GM23248 (cell line): ENCODE measurements at places on chromosomes 3 and 15. TPM values are rescaled to one million over a fixed set of nuclear protein-coding genes. Genes with fewer than 3 reads are reported as not detected.

DNA sequence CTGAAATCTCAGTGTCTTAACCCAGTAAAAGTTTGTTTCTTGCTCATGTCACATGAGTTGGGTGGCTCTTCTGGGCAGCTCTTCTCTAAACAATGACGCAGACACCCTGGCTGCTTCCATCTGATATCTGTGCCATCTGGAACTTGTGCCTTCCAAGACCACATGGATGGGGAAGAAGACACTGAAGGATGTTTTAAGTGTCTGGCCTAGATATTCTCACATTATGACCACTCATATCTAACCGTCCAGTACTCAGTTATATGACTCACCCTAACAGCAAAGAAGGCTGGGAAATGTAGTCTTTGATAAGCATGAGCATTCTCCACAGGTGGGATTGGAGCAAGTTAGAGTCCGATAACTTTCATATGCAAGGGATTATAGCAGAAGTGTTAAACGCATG, 66.4 kb downstream of the RYR3 start:
- no peak for DNase-seq

GRCh38 chr3:194718079-194718478, 32.4 kb downstream of the FAM43A start:
- DNase-seq: no peak

Gene UROC1
- not detected in 2 replicates for total RNA-seq

DNA sequence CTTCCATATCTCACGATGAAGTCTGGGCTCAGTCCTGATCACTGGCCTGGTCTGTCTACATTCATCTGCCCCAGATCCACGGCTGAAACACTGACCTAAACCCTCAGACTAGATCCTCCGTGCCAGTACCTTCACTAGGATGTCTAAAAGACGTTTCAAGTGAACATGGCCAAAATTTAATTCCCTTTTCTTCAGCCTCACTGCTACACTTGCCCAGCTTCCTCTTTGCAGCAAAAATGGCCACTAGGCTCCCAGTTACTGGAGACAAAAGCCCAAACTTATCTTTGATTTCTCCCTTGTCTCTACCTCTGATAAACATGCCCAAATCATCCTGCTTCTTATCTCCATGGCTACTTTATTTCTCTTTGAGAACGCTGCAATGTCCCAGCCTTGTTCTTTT, 1.7 kb downstream of the RASSF1 start:
- DNase-seq: peak; percentile 40

GRCh38 chr15:68706931-68707330, 113.8 kb downstream of the ANP32A start:
- DNase-seq: no peak

DNA sequence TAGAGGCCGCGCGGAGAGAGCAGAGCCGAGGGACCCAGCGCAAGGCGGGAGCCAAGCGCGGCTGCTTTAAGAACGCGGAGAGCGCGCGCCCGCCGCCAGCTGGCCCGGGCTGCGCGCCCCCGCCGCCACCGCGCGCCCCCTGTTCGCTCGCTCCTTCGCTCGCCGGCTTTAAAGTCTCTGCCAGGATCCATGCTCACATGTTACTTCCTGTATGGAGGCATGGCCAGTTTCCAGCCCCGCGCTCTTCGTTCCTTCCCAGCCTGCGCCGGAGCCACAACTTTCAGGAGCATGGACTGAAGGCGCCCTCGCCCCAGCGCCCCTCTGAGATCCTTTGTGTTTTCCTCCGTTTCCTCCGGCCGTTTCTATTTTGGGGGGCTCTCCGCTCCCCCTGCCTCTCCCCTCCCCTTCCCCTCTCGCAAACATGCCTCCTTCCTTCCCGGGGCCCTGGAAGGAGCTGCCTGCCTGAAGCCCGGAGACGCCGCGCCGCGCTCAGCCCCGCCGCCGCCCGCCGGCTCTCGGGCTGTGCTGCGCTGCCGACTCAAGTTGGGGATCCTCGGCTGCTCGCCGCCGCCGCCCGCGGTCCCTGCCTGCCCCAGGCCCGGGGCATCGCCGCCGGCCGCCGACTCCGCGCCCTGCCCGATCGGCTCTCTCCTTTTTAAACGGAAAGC, at the start of gene PTPRG:
PTPRG (plus strand) TSS at position 198 of the 668 bp plus-strand sequence. CDS start 717 bp downstream, outside the sequence.
- DNase-seq: peak; percentile 98

- DNase-seq: peak; percentile 36
These were observed 35.3 kb downstream of the SRGAP3 start for GRCh38 chr3:9214185-9214584.

DNA sequence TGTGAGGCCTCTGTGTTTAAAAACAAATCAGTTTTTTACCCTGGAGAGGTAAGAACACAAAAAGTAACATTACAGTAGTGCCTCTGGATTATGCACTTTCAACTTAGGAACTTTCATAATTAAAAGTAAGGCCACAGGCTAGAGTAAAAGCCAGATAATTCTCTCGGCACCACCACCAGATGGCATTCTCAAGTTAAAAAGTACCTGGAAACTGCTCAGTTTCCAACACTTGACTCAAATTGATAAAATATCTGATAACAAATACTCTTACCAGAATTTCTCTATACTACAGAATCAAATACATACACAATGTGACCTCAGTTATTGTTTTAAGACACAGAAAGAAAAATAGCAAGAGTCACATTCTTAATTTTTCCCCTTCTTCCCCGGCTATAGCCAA, 19.9 kb downstream of the SPICE1 start:
- peak; percentile 30 for DNase-seq

Gene FBXO40
- not detected in 2 replicates for total RNA-seq

GRCh38 chr3:33089515-33089914, 7.4 kb downstream of the GLB1 start:
- no peak for DNase-seq

Gene CEMIP
- total RNA-seq: 213 and 232 TPM in 2 replicates

Gene P3H2
- 14.9 and 41.5 TPM in 2 replicates for total RNA-seq

DNA sequence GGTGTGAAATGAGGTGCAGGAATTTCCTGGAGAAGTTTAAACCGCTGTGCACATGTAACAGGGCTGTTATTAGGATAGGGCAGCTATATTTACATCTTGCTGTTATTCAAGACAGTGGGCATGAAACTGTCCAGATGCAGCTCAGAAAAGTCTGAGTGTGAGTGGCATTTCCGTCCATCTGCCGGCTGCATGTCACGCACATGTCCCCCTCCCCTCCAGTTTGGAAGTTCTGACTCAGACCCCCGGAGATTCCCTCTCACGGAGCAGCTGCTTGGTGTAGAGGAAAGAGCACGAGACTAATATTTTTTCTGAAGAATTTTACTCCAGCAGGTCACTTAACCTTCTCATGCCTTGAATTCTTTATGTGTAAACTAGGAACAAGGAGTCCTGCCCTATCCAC, 69.8 kb downstream of the FEM1B start:
- DNase-seq: no peak

Gene TAGLN3
- total RNA-seq: 1.3 TPM in 1 of 2 replicates, not detected in the other

GRCh38 chr3:52299879-52300611, 12.4 kb downstream of the GLYCTK start:
- peak; percentile 43 for DNase-seq

Gene SPINT1
- total RNA-seq: 7.8 TPM in 1 of 2 replicates, not detected in the other

Gene ISLR
- total RNA-seq: 110 and 127 TPM in 2 replicates

- peak; percentile 97 for DNase-seq
These were observed 47.6 kb upstream of the MED12L start for GRCh38 chr3:151037746-151038477.

Gene SLC7A14
- total RNA-seq: under 0.01 TPM in 1 of 2 replicates, not detected in the other

DNA sequence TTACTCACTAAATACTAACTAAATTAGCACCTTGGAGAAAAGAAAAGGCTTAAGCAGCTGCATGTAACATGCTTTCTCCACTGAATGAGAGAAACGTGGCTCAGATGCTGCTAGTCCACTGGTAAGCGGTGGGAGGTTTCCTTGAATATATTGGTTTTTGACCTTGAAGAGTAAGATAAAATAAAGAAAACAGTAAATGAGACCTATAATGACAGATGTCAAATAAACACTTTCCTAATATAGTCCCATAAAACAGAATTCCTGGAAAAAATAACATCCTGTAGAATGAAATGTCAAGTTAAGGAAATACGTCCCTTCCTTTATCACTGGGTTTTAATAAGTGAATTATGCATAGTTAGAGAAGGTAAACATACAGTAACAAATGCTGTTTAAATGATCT, 215.0 kb downstream of the DPH6 start:
- no peak for DNase-seq

DNA sequence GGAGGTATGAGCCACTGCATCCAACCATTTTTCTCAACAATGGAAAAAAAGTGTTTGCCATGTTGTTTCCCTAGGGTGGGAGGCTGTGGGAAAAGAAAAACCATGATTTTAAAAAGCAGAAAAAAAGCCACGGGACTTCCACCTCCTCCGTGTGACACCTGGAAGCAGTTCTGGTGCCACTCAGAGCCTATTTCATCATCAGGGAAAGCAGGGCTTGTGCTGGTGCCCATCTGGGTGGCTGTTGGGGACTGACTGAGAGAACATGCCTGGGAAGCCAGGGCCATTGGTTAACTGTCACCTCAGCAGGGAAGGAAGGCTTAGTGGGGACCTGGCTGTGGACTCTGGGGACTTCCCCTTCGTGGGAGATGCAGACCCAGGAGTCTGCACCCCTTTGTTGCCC, 7.3 kb downstream of the RNU5B-1 start:
- DNase-seq: no peak

Gene DZIP3
- 3.3 and 6.5 TPM in 2 replicates for total RNA-seq

DNA sequence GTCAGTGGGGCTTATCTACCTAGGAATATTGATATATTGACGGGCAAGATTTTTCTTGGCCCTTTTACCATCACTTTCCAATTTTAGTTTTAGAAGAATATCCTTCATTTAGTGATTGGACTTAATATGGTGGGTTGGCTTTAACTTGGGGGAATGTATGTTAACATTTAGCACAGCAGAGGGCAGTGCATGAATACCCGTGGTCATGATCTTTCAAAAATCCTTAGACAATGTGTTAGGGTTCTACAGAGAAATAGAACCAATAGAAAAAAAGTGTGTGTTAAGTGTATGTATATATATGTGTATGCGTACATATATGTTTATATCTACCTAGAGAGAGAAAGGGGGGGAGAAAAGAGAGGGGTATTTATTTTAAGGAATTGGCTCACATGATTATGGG, 36.9 kb downstream of the GPR171 start:
- DNase-seq: peak; percentile 10

DNA sequence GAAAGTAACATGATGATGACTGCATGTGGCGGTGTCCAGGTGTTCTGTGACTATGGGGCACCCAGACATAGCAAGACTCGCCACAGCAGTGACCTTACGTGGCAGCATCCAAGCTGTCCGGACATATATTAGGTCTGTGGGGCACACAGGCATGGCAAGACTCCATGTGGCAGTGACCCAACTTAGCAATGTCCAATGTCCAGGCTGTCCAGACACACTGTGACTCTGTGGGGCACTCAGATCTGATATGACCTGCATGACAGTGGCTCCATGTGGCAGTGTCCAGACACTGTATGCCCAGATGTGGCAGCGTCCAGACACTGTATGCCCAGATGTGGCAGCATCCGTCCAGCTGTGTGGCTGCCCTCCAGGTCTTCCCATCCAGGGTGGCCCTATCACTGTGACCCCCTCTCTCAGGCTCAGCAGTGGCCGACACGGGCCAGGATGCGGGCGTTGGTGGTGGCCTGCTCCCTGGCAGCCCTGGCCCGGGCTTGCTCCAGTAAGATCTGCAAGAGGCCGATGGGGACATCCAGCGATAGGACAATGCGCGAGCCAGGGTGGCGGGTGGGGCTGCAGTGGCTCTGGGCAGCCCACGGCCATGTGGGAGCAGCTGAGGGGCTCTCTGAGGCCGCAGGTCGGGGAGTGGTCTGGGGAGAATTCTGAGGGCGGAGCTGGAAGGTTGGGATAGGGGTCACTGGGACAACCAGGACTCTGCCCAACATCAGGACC, 1.1 kb downstream of the UCN2 start:
- DNase-seq: no peak

GRCh38 chr15:60070838-60071493, 66.9 kb downstream of the FOXB1 start:
- DNase-seq: peak; percentile 82

Gene PLCH1
- under 0.01 TPM in 1 of 2 replicates, not detected in the other for total RNA-seq

Gene ITGB5
- 383 and 523 TPM in 2 replicates for total RNA-seq

Gene GOLGA6C
- total RNA-seq: not detected in 2 replicates

- DNase-seq: no peak
These were observed 44.7 kb upstream of the CADPS start for GRCh38 chr3:62919784-62920465.

DNA sequence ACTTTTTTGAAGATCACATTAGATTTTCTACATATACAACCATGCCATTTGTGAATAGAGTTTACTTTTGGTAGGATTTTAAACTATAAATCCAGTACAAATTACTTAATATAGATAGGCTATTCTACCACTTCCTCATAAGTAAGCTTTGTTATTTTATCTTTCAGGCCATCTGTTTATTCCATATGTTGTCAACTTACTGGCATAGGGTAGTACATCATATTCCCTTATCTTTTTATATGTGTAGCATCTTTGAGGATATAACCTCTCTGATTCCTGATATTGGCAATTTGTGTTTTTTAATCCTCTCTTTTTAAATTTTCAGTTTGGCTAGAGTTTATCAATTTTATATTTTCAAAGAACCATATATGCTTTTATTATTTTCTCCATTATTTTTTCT, 515.4 kb downstream of the DIPK2A start:
- DNase-seq: no peak

- DNase-seq: peak; percentile 88
These were observed 365.5 kb downstream of the SHQ1 start for GRCh38 chr3:72482589-72483321.

DNA sequence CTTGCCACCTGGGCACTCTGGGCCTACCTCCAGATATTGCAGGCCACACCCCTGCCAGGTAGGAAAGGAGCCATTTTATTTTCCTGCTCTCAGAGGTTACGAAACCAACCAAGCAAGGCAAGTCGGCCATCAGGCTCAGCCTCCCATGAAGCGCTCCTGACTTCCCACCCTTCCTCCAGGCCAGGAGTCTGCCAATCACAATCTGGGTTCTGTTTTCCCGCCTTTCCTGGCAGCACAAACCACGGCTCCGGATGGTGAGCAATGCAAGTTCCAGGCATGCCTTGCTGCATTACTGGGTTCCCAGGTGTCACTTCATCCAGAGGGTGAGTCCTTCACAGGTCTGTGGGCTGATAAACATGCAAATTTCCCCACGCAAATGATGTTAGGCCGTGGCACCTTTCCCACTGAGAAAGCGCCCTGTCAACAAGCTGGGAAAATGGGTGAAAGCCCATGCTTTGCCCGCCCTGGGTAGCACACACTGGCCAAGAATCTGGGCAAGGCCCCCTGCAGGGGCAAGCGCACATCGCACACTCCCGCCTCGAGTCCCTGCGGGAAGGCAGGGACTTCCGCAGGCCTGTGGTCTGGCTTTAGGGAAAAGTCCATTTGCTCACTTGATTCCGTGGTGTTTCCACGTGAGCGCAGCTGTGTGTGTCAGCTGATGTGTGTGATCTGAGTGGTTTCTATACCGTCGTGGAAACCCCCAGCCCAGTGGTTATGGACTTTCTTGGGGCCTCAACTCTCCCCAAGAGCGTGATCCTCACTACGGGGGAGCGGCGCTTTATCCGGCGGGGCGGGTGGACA, 61.6 kb upstream of the RYK start:
- peak; percentile 47 for DNase-seq
